Uterus (tissue), 4 donors: ENCODE measurements at places on chromosomes 4 and X. TPM values are rescaled to one million over a fixed set of nuclear protein-coding genes. Genes with fewer than 3 reads are reported as not detected.

The SLC34A2 gene
- not detected for total RNA-seq

The SOX3 gene
- total RNA-seq = not detected

The AFF2 gene
- 6.8 TPM for total RNA-seq

DNA sequence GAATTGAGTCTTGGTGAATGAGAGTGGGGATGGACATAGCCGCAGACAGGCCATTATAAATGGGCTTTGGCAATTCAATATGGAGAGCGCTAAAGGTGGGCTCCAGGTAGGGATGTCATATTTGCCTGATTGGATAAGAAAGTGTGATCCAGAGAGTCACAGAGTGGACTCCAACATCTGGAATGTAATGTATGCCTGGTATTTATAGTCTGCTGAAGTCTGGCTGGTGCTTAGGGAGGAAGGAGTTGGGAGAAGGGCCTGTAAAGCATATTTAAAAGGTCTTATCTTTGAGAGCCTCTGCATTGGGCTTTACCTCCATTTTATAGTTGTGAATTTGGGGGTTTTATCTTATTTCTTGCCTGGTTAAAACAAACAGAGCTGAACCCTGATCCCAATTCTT is 153.2 kb downstream of the GALNTL6 start:
- no peak overlapping the region for H3K27ac ChIP-seq
- DNase-seq = no peak
- no peaks in the 10 kb centered on the region for H3K36me3 ChIP-seq
- no peak overlapping the region for H3K4me3 ChIP-seq

DNA sequence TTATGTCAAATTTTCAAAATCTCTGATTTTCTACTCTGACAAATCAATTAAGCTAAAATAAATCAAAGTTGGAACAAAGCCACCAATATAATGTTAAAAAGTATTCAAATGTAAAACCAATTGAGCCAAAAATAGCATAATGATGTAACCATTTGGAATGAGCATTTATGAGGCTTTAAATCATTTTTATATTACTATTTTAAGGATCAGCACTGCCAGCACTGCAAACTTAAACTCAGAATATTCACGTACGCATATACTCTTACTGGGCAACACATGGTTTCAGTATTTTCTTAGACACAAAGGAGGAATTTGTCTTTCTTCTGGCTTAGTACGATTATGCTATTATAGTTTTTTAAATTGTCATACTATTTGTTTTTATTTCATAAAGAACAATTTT is 52.2 kb downstream of the AFAP1 start:
- no peak overlapping the region for H3K4me3 ChIP-seq
- H3K27ac ChIP-seq = peak overlapping the region; percentile 61
- H3K4me1 ChIP-seq = peaks cover 21% of the 10 kb centered on the region
- no peak for DNase-seq
- H3K36me3 ChIP-seq = no peaks in the 10 kb centered on the region

- H3K27ac ChIP-seq = no peak overlapping the region
- DNase-seq = no peak
- no peak overlapping the region for H3K4me3 ChIP-seq
- H3K36me3 ChIP-seq = no peaks in the 10 kb centered on the region
- no peaks in the 10 kb centered on the region for H3K4me1 ChIP-seq
Observed at GRCh38 chr4:184942444-184943425, 75.6 kb upstream of the HELT start.

GRCh38 chrX:49976682-49977197 is 54.3 kb downstream of the CLCN5 start:
- no peaks in the 10 kb centered on the region for H3K27me3 ChIP-seq
- H3K4me3 ChIP-seq = no peak overlapping the region
- H3K36me3 ChIP-seq = no peaks in the 10 kb centered on the region
- no peaks in the 10 kb centered on the region for H3K4me1 ChIP-seq
- DNase-seq = no peak
- H3K27ac ChIP-seq = no peak overlapping the region

DNA sequence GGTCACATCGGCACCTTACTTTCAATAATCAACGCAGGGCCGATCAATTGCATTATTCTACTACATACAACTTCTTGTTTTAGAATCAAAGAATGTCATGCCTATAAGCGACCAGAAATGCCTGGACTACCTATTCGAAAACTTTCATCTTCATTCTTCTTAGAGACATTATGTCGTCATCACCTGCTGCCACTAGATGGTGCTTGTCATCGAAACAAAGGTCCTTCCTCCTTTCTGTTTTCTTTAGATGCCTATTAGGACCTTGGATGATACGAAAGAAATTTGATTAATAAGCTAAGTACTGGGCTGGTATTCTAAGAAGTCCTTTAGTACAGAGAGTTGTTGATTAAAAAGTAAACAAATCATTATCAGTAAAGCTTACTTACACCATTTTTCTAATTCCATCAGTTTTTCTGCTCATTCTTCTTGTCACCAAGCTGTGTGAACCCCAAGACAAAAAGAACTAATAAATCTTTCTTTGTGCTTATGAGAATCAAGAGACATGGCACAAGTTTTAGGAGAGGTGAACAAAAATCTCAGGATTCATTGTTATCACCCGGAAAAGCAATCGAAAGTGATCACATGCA is 154.5 kb upstream of the SLC4A4 start:
- peak; percentile 26 for DNase-seq
- no peak overlapping the region for H3K4me3 ChIP-seq
- no peak overlapping the region for H3K27ac ChIP-seq
- peaks cover 4% of the 10 kb centered on the region for H3K27me3 ChIP-seq
